Esophagus muscularis mucosa (tissue), 4 donors: ENCODE measurements at places on chromosomes 12 and 14. TPM values are rescaled to one million over a fixed set of nuclear protein-coding genes. Genes with fewer than 3 reads are reported as not detected.

GRCh38 chr14:69034612-69035262 lies 55.6 kb upstream of the ACTN1 start:
- no peaks in the 10 kb centered on the region for H3K36me3 ChIP-seq
- no peak overlapping the region for H3K4me3 ChIP-seq
- H3K4me1 ChIP-seq, result peaks cover 20% of the 10 kb centered on the region
- H3K27me3 ChIP-seq, result no peaks in the 10 kb centered on the region

DNA sequence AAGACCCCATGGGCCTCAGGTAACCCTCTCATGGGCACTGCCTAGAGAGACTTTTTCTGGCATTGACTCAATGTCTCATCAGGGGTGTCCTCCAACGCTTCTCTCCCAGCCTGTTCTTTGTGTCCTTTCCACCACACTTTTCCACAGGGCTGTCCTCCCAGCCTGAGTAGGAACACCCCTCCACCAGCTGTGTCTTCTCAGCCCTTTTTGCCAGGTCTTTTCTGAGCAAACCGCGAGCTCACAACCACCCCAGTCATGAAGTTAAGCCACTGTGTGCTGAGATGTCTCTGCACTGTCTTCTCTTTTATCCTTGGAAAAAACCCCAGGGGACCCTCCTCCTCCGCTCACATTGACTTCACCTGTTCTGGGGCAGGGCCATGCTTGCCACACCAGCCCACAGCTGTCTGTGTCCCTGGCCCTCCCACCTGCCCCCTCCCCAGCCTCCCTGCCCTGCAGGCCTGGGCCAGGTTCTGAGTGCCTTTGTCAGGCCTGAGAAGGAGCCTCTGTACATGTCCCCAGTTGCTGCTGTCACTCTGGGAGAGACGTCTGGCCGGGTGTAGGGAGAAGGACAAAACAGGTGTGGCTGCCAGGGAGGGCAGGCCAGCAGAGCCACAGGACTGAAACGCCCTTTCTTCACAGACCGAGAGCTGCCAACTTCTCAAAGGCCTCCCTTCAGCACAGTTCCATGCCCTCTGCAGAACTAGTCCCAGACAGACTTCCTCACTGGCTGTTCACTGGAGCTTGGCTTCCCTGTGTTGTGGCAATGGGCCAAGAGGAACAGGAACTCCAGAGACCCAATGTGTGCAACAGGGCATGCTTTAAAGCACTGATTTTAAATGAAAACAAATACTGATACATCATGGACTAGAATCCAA lies 50.5 kb upstream of the PNMA1 start:
- no peaks in the 10 kb centered on the region for H3K27me3 ChIP-seq
- no peak overlapping the region for H3K4me3 ChIP-seq
- H3K36me3 ChIP-seq, result no peaks in the 10 kb centered on the region
- no peak for DNase-seq

GRCh38 chr12:67042697-67043131 lies 226.4 kb upstream of the CAND1 start:
- H3K27me3 ChIP-seq, result no peaks in the 10 kb centered on the region
- H3K36me3 ChIP-seq, result no peaks in the 10 kb centered on the region
- no peak overlapping the region for H3K4me3 ChIP-seq
- peaks cover 6% of the 10 kb centered on the region for H3K4me1 ChIP-seq

DNA sequence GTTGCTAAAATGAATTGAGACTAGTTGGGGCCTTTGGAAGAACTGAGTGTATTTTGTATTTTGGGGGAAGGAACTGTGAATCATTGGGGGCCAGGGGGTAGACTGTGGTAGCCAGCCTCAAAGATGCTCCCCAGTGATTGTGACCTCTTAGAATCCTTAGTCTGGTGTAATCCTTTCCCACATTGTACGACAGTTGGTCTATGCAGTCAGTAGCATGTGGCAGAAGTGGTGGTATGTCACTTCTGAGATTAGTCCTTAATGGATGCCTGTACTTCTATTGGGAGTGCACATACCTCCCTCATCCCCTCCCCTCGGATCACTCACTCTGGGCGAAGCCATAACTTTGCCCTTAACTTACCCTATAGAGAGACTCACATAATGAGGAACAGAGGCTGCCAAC lies 48.0 kb downstream of the USP15 start:
- H3K36me3 ChIP-seq, result peaks cover 17% of the 10 kb centered on the region
- no peaks in the 10 kb centered on the region for H3K4me1 ChIP-seq
- no peaks in the 10 kb centered on the region for H3K27me3 ChIP-seq

BCL2L14 gene
- total RNA-seq, result not detected
